ENCODE measurements at places on chromosomes 6 and 20. TPM values are rescaled to one million over a fixed set of nuclear protein-coding genes. Genes with fewer than 3 reads are reported as not detected.

Gene KHDC1
- 5.5 TPM for total RNA-seq

Gene NT5E
- total RNA-seq, result 23.7 TPM

Gene SPTLC3
- total RNA-seq, result 14.1 TPM

Gene HAO1
- not detected for total RNA-seq

Gene DEFB132
- not detected for total RNA-seq

Gene EBF4
- 16.9 TPM for total RNA-seq

Gene NMBR
- 0.71 TPM for total RNA-seq

Gene EPM2A
- 29.1 TPM for total RNA-seq

Gene TRIM40
- total RNA-seq, result not detected

Gene NOL4L
- total RNA-seq, result 42.4 TPM

All from camera-type eye (tissue), 1 donor.